ENCODE measurements at places on chromosomes 16 and 17. TPM values are rescaled to one million over a fixed set of nuclear protein-coding genes. Genes with fewer than 3 reads are reported as not detected.

The C17orf100 gene
- 0.63 TPM for total RNA-seq

The RBFOX1 gene
- not detected for total RNA-seq

The ATP2A3 gene
- total RNA-seq: 76.6 TPM

The COL1A1 gene
- 2.9 TPM for total RNA-seq

The ALDH3A1 gene
- total RNA-seq: not detected

The CALB2 gene
- total RNA-seq: not detected

The FOXJ1 gene
- 1.3 TPM for total RNA-seq

The RAMP2 gene
- not detected for total RNA-seq

The CD300LB gene
- 44.3 TPM for total RNA-seq
